ENCODE measurements at places on chromosomes 13 and 19.

- no peak for DNase-seq
These were observed 242.0 kb downstream of the NDFIP2 start for GRCh38 chr13:79722885-79723445.

DNA sequence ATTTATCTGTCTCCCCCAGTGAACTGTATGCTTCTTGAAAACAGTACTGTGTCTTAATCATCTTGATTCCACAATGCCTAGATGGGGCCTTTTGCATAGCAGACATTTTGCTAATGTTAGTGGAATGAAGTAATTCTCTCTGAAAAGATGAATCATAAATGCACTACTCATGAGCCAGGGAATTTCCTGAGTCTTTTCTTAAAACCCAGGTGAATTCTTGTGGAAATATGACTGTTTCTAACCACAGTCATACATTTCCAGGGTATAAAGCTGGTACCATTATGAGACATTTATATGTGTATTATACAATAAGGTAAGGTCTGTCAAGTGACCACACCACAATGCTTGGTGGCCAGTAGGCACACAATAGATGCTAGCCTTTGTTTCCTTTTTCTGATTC lies 5.5 kb upstream of the KCTD4 start:
- no peak for DNase-seq

DNA sequence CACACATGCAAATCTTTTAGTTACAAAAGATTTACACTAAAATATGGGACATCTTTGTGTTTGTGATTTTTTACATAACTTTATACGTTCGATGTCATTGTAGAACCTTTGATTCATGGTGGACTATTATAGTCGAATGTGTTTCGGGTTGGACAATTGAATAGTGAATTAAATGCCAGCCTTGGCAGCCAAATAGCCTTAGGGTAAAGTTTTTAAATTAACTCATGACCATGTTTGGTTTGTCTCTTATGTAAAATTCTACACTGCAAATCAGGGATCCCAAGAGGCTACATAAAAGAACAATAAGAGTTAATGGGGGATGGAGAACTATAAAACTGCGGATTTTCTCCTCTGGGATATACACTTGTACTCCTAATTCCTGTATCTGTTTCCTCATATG lies 1735.6 kb upstream of the SPRY2 start:
- DNase-seq, result no peak

- DNase-seq, result peak; percentile 84
These were observed 26.1 kb upstream of the CYP2A7 start for GRCh38 chr19:40907968-40908735.

- no peak for DNase-seq
These were observed 2.1 kb downstream of the TM6SF2 start for GRCh38 chr19:19270749-19271571.

- DNase-seq, result no peak
These were observed 78.7 kb downstream of the IPO5 start for GRCh38 chr13:98032168-98032567.

DNA sequence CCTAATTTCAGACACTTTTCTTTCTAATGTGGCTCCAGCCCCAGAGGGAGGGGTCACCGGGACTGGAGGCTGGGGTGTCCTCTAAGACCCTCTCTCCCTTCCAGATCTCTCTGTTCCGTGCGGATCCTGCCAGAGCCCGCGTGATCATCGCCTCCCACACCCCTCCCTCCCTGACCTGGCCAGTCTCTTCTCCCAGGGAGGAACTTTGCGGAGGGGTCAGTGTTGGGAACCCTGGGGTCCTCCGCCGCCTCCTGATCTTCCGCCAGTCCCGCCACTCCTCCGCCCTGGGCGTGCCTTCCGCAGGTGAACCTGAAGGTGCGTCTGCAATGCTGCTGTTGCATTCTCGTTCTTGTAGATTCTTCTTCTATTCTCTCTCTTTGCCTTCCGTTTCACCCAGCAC lies 9.1 kb downstream of the SOX21 start:
- no peak for DNase-seq

- DNase-seq, result no peak
These were observed 305.6 kb upstream of the TMTC4 start for GRCh38 chr13:100980171-100980570.

- DNase-seq, result no peak
These were observed 200.1 kb downstream of the MZT1 start for GRCh38 chr13:72527333-72527732.

- no peak for DNase-seq
These were observed 748 bp downstream of the LHFPL6 start for GRCh38 chr13:39602277-39602613.

DNA sequence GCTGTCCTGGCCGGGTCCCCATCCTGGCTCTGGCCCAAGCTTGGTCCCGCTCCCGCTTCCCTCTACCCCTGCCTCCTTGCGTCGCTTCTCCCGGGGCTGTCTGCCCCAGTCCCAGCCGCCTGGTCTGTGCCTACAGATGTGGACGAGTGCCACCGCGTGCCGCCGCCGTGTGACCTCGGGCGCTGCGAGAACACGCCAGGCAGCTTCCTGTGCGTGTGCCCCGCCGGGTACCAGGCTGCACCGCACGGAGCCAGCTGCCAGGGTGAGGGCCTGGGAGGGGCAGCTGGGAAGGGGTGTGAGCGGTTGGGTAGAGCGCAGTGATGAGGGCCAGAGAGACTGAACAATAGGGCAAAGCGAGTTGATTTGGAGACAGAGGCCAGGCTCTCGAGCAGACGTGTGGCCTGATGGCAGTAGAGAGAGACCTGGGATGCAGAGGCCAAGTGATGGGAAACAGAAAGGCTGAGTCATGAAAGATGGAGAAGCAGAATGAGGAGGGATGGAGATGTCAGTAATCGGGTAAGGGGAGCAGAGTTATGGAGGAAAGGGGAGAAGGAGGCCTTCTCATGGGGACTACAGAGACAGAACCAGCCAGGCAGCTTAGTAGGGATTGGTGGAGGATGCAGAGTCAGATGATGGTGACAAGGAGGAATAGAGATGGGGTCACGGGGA lies 9.4 kb downstream of the LTBP4 start:
- no peak for DNase-seq

GRCh38 chr13:95926231-95926630 lies 127.0 kb downstream of the UGGT2 start:
- DNase-seq, result no peak

GRCh38 chr13:20073775-20074174 lies 87.1 kb downstream of the GJA3 start:
- no peak for DNase-seq

DNA sequence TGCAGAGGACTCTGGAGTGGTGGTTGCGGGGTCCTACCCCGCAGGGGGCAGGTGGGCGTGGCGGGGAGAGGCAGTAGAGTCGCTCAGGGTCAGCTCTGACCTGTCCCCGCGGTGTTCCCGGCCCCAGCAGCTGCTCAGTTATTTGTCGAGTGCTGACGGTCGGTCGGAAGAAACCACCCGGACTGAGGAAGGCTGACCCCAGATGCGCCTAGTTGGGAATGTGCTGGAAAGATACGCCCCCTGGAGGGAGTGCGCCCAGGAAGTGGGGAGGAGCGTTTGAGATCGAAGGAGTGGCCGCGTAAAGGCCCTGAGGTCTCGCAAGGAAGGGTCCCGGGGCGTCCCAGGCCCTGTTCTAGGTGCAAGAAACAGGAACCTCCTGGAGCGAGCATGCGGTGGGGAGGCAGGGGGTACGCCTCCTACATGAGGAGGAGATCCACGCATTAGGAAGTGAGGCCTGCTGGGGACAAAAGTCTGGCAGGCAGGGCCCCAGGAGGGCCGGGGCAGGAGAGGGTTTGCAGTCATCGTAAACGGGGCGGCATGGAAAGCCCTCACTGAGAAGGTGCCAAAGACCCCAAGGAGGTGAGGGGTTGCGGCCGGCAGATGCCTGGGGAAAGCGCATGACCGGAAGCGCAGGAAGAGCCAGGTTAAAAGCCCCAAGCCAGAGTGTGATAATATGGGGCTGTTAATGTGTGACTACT lies 9.2 kb downstream of the CCDC8 start:
- peak; percentile 69 for DNase-seq

- DNase-seq, result no peak
These were observed 13.7 kb downstream of the ILF3 start for GRCh38 chr19:10667867-10668266.

- DNase-seq, result no peak
These were observed 9.9 kb downstream of the TPP2 start for GRCh38 chr13:102606537-102607309.

- DNase-seq, result no peak
These were observed 733.9 kb upstream of the ARGLU1 start for GRCh38 chr13:107301724-107302374.

DNA sequence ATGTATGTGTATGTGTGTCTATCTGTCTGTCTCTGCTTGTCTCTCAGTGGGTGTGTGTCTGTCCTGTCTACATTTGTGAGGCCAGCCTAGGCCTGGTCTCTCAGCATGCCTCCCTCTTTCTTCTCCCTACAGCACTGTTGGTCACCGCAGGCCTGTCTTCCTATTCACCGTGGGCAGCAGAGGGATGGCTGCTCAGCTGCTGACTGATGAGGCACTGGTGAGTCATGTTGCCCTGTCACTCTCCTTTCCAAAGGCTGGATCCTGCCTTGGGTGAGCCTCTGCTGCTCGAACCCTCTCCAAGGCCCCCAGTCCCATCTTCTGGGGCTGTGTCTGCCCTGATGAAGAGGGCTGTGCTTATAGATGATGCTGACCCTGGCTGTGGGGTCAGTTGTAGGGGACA lies 6.3 kb downstream of the ZNF71 start:
- no peak for DNase-seq

DNA sequence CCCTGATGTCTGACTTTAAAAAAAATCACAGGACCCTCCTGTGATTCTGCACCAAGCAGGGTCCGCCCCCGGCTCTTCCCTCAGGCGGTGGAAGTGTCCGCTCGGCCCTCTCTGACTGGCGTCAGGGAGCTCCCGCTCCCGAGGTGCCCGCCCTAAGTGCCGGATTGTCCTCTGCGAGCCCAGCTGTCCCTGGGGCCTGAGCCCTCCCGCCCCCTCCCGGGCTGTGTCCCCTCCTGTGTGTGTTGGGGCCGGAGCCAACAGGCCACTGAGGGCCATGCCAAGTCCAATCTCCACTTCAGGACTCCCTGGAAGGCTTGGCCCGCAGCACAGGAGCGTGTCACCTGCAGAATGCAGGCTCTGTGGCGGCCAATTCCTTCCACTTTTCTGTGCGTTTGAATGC lies 25.4 kb downstream of the MAP2K2 start:
- DNase-seq, result no peak

GRCh38 chr19:37990362-37990761 lies 83.4 kb downstream of the SIPA1L3 start:
- DNase-seq, result no peak

GRCh38 chr19:3140667-3141038 lies 4.8 kb downstream of the GNA15 start:
- no peak for DNase-seq

DNA sequence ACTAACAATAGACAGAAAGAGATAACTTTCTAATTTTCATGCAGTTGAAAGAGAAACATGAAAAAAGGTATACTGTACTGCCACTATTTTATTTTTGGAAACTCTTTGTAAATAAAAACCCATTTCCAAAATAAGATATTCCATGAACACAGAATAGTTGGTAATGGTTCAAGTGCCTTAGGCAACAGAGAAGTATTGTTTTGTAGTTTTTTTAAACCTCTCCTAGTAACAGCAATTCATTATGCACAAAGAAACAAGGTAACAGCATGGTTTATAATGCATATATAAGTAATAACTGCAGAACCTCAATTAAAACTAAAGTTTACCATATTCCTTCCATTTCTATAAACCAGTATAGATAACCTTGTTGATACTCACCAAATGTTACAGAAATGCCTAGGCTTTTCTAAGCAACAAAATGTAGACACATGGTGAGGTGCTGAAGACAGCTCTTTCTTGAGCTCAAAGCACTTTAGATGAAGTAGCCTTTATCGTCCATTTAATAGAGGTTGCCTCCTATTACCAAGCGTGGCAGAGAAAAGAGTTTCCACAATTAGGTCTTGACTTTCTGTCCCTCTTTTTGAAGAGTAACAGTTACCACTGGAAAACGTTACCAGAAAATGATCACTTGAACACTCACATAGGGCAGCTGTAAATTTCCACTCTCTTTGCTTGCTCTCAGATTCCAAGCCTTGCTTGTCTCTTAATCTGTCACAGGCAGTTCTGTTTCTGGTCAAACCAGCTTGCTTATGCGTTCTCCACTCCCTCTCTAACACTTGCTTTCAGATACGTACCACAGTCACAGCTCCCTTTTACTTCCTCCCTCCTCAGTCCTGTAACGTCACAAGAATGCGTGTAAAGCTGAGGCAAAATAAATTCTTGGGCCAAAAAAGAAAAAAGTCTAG lies 42.9 kb downstream of the CAB39L start:
- DNase-seq, result peak; percentile 41

- DNase-seq, result no peak
These were observed 84.5 kb downstream of the LRRC63 start for GRCh38 chr13:46296115-46296822.

- DNase-seq, result no peak
These were observed 415.6 kb downstream of the DCT start for GRCh38 chr13:94063848-94064247.

DNA sequence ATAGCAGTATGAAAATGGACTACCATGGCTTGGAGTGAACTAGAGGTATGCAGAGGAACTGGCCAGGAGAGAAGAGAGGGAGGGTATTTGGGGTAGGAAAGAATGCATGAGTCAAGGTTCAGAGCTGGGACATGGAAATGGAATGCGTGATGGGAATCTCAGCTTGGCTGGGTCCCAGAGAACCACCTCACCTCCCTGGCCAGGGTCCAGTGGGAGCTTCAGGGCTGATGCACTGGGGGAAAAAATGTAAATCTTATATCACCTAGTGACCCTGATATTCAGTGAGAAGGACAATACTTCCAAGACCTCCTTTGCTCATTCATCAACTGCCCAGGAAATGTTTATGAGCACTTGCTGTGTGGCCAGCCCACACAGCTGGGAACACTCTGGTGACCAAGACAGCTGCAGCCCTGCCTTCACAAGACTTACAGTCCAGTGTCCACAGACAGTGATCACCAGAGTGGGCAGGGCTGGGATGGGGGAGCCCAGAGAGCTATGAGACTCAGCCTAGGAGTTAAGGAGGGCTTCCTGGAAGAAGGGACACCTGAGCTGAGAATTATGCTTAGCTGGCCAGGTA lies 12.8 kb downstream of the IGSF23 start:
- no peak for DNase-seq

- DNase-seq, result no peak
These were observed 16.4 kb downstream of the FREM2 start for GRCh38 chr13:38703255-38703654.

- DNase-seq, result peak; percentile 24
These were observed 889 bp downstream of the UBL5 start for GRCh38 chr19:9828551-9829063.

DNA sequence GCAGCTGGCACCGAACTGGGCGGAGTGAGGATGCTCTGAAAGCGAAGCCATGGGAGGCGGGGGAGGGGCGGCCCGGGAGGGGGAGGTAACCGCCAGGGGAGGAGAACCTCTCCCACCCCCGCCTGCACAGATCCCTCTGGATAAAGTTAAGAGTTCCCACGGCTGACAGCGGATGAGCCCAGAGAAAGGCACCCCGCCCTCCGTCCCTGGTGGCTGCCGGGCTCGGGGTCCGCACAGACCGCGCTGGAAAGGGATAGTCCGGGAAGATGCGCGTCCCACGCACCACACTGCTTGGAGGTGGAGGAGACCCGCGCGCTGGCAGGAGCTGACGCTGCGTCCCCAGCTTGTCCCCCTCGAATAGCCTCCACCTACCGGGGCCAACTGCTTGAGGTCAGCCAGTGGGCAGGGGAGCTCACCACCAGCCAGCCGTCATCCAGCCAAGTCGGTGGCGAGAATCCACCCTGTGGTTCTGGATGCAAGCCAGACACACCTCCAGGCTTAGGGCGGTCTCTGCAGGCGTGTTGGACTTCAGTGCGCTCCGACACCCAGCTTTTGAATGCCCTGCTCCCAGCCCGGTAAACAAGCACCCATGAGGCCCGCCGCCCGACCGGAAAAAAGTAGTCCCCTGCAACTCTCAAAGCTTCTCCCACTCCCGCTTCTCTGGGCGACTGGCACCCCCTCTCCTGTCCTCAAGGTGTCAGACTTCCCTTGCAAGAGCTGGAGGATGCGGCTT lies at the start of gene TRPC4:
Gene TRPC4 (minus strand): TSS at position 17 of the 733 bp plus-strand sequence. CDS start 86,439 bp downstream, outside the sequence.
- DNase-seq, result no peak
